ENCODE measurements at places on chromosomes 2 and 18. TPM values are rescaled to one million over a fixed set of nuclear protein-coding genes. Genes with fewer than 3 reads are reported as not detected.

DNA sequence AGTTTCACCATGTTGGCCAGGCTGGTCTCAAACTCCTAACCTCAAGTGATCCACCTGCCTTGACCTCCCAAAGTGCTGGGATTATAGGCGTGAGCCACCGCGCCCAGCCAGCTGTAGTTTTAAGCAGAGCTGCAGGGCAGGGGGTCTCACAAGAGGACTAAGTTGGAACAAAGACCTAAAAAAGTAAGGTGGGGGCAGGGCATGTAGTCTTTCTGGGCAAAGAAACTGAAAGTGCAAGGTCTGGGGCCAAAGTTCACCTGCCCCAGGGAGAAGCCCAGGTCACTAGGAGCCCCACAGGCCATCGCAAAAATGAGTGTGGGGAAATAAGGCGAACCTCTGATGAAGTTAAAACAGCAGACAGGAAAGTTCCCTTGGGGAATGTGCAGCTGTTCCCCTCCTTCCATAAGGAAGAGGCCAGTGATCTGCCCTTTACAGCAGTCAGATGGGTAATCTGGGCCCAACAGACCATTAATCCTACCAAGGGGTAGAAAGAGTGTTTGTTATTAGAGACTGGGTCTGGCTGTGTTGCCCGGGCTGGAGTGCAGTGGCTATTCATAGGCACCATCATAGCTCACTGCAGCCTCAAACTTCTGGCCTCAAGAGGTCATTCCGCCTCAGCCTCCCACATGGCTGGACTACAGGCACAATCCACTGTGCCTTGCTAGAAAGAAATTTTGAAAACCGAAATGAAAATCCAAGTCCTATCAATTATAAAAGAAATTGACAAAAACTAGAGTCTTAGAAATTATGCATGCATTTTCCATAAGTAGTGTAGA lies 2.8 kb downstream of the SCLY start:
- H3K27ac ChIP-seq: no peak overlapping the region
- no peak overlapping the region for H3K4me3 ChIP-seq
- no peak for DNase-seq
- H3K27me3 ChIP-seq: no peaks in the 10 kb centered on the region

- no peak overlapping the region for H3K27ac ChIP-seq
- no peaks in the 10 kb centered on the region for H3K36me3 ChIP-seq
- DNase-seq: no peak
- H3K27me3 ChIP-seq: no peaks in the 10 kb centered on the region
Observed at GRCh38 chr2:131801210-131801744, 273.6 kb downstream of the CCDC74A start.

- H3K4me3 ChIP-seq: no peak overlapping the region
- H3K27me3 ChIP-seq: no peaks in the 10 kb centered on the region
- no peaks in the 10 kb centered on the region for H3K4me1 ChIP-seq
- DNase-seq: no peak
Observed at GRCh38 chr18:55402731-55403405, 185.1 kb downstream of the TCF4 start.

- H3K36me3 ChIP-seq: 0 out of 2 replicates have a peak, but pooled peaks cover 4% of the 10 kb centered on the region
- peaks cover 3% of the 10 kb centered on the region for H3K4me1 ChIP-seq
- no peak overlapping the region for H3K27ac ChIP-seq
- no peak overlapping the region for H3K4me3 ChIP-seq
Observed at GRCh38 chr2:24913911-24914310, 6.1 kb downstream of the ADCY3 start.

DNA sequence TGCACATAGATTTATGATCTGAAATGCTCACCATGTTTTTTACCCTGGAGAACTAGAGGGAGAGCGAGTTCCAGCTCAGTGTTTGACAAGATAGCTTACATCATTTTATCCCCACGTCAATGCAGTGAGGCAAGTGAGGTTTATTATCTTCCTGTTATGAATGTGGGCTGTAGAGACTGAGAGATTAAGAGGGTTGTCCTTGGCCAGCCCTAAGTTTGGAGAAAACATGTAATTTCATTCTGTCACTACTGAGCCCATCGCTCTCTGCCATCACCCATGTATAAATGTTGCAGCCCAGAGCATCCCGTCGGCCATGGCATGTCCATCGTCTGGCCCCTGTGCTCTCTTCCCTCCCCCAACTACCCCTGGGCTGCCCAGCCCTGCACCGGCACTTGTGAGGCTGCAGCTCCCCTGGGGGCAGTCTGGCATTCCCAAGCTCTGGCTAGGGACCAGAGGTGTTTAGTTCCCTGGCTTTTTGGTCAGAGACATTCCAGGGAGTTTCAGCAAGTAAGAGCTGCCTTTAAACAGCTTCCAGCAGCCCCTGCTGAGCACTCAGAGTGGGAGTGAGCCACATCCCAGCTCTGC lies 136.7 kb downstream of the ANTXR1 start:
- no peaks in the 10 kb centered on the region for H3K4me1 ChIP-seq
- no peaks in the 10 kb centered on the region for H3K27me3 ChIP-seq
- no peak overlapping the region for H3K27ac ChIP-seq
- H3K36me3 ChIP-seq: no peaks in the 10 kb centered on the region
- DNase-seq: no peak

- no peak for DNase-seq
- no peaks in the 10 kb centered on the region for H3K36me3 ChIP-seq
- no peak overlapping the region for H3K4me3 ChIP-seq
- no peak overlapping the region for H3K27ac ChIP-seq
- no peaks in the 10 kb centered on the region for H3K27me3 ChIP-seq
Observed at GRCh38 chr2:150732064-150732463, 244.6 kb upstream of the RND3 start.

- no peak overlapping the region for H3K27ac ChIP-seq
- H3K4me3 ChIP-seq: no peak overlapping the region
- no peak for DNase-seq
- no peaks in the 10 kb centered on the region for H3K36me3 ChIP-seq
Observed at GRCh38 chr2:40034801-40035200, 255.7 kb upstream of the THUMPD2 start.

DNA sequence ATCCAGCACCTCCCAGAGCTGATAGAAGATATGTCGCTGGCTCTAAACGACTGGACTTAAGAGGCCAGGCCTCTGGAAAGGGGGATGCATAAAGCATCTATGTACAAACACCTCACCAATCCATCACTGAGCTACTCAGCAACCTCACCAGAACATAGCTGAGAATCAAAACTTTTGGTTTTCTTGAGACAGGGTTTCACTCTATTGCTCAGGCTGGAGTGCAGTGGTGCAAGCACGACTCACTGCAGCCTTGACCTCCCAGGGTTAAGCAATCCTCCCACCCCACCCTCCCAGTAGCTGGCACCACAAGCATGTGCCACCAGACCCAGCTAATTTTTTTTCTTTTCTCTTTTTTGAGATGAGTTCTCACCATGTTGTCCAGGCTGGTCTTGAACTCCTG lies 62.9 kb upstream of the MSH6 start:
- no peak for DNase-seq
- no peak overlapping the region for H3K27ac ChIP-seq
- no peak overlapping the region for H3K4me3 ChIP-seq
- H3K4me1 ChIP-seq: no peaks in the 10 kb centered on the region
- no peaks in the 10 kb centered on the region for H3K36me3 ChIP-seq
- H3K27me3 ChIP-seq: no peaks in the 10 kb centered on the region

GRCh38 chr2:54347622-54348021 lies 91.6 kb upstream of the TSPYL6 start:
- H3K27me3 ChIP-seq: no peaks in the 10 kb centered on the region
- H3K4me3 ChIP-seq: no peak overlapping the region
- no peaks in the 10 kb centered on the region for H3K36me3 ChIP-seq
- H3K4me1 ChIP-seq: no peaks in the 10 kb centered on the region

GRCh38 chr2:157898591-157898996 lies 22.5 kb upstream of the ACVR1 start:
- H3K36me3 ChIP-seq: no peaks in the 10 kb centered on the region
- no peak overlapping the region for H3K27ac ChIP-seq
- DNase-seq: peak; percentile 2
- H3K27me3 ChIP-seq: no peaks in the 10 kb centered on the region
- H3K4me3 ChIP-seq: no peak overlapping the region

GRCh38 chr2:181911830-181912229 lies 20.3 kb downstream of the ITPRID2 start:
- no peaks in the 10 kb centered on the region for H3K4me1 ChIP-seq
- peaks cover 75% of the 10 kb centered on the region for H3K36me3 ChIP-seq
- H3K4me3 ChIP-seq: no peak overlapping the region
- H3K27me3 ChIP-seq: no peaks in the 10 kb centered on the region
- DNase-seq: no peak
- no peak overlapping the region for H3K27ac ChIP-seq

- no peak overlapping the region for H3K27ac ChIP-seq
- DNase-seq: no peak
- H3K36me3 ChIP-seq: no peaks in the 10 kb centered on the region
- no peak overlapping the region for H3K4me3 ChIP-seq
Observed at GRCh38 chr2:9106338-9107167, 100.1 kb upstream of the ASAP2 start.

DNA sequence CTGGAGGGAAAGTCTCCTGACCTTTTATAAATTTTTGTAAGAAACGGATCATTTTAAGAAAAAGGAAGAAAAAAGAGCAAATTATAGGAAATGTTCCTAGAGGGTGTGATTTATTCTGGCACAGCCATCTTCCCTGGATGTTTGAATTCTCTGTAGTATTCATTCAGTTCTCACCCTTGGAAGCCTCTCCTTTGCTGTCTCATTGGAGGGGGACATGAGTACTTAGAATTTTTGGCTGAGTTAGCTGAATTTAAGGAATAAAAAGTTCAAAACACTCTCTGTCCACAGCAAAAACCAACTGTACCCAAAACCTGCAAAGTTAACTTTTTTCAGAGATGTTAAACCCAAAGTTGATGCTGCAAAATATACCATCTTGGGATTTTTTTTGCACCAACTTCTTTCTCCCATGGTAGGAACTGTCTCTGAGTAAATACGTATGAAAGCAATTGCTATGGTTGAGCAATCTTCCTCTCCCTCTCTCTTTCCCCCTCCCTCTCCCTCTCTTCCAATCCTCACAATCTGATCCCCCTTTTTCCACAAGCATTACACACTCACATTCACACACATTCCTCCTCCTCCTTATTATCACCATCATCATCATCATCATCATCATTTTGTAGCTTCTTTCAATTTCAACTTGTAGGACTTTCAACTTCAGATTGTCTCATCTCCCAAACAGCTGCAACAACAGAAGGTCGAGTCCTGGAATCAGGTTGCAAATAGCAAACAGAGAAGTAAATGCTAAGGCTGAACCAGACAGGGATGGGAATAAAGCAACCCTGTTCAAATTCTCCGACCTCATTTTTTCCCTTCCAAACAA lies 183.7 kb downstream of the GFPT1 start:
- H3K4me1 ChIP-seq: no peaks in the 10 kb centered on the region
- no peak for DNase-seq
- H3K27me3 ChIP-seq: no peaks in the 10 kb centered on the region
- no peak overlapping the region for H3K4me3 ChIP-seq
- H3K36me3 ChIP-seq: no peaks in the 10 kb centered on the region

DNA sequence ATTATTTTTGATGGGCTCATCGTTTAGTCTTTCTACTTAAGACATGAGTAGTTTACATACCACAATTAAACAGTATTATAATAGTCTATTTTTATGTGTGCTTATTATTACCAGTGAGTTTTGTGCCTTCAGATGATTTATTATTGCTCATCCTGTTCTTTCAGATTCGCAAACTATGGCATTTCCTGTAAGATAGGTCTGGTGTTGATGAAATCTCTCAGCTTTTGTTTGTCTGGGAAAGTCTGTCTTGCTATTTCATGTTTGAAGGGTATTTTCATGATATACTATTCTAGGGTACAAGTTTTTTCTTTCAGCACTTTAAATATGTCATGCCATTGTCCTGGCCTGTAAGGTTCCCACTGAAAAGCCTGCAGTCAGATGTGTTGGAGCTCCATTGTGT lies 101.3 kb downstream of the DNAH7 start:
- no peaks in the 10 kb centered on the region for H3K36me3 ChIP-seq
- H3K4me1 ChIP-seq: no peaks in the 10 kb centered on the region
- H3K4me3 ChIP-seq: no peak overlapping the region
- H3K27me3 ChIP-seq: no peaks in the 10 kb centered on the region
- no peak overlapping the region for H3K27ac ChIP-seq

Gene IL36RN
- total RNA-seq: 1.0 TPM

Gene SMYD1
- total RNA-seq: not detected

Gene CDCA7
- 34.2 TPM for total RNA-seq

Gene UPP2
- not detected for total RNA-seq
